ENCODE measurements at places on chromosomes 3 and 15. TPM values are rescaled to one million over a fixed set of nuclear protein-coding genes. Genes with fewer than 3 reads are reported as not detected.

GRCh38 chr3:11244121-11244677, 28.0 kb upstream of the ATG7 start:
- no peak for DNase-seq

DNA sequence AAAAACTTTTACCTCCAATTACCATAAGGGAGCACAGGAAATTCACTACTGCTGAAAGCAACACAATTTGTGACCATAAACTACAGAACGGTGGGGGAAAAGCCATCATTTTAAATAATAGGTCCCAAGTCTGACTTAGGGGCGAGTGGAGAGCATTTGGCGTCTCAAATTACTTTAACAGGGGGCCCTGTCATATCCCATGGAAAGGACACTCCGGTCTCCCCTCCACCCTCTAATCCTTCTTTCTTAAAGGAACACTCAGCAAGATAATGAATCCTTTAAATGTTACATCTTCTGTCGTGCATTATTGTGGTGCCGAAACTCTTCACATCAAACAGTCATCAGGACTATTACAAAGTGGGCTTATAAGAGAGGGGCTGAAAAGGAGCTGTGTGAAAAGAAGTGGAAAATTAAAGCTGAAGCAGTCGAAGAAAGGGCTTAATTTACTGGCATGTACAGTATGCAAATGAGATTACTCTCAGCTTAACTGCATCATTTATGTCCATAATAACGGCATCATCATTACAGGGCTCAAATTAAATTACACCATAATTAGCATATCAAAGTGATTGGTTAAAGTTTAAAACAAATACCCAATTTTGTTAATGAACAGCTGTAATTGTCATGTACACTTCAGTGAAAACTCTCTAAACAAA, 342.2 kb downstream of the FOXP1 start:
- no peak for DNase-seq

DNA sequence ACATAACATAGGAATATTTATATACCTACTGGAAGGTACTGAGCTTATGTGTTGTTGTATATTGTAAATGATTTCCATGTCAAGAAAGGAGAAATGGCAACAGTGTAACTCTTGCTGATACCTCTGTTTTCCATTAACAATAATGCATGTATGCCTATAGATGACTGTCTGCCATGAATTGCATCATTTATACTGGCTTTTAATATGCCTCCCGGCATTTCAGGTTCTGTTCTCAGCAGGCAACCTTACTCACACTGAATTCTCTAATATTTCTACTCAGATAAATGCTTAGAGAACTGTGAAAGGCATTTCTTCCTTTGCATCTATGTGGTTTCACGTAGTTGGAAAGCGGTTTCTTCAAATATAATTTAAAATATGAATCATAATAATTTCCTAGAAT, 41.8 kb downstream of the LEKR1 start:
- DNase-seq, result no peak

- no peak for DNase-seq
These were observed 3.3 kb downstream of the WDR49 start for GRCh38 chr3:167650459-167650858.

GRCh38 chr15:66253418-66254088, at the start of gene MEGF11:
Gene MEGF11, minus strand, starts transcription at chr15:66253750. Its CDS starts 125,347 bp downstream, at chr15:66128403.
- DNase-seq, result peak; percentile 6

DNA sequence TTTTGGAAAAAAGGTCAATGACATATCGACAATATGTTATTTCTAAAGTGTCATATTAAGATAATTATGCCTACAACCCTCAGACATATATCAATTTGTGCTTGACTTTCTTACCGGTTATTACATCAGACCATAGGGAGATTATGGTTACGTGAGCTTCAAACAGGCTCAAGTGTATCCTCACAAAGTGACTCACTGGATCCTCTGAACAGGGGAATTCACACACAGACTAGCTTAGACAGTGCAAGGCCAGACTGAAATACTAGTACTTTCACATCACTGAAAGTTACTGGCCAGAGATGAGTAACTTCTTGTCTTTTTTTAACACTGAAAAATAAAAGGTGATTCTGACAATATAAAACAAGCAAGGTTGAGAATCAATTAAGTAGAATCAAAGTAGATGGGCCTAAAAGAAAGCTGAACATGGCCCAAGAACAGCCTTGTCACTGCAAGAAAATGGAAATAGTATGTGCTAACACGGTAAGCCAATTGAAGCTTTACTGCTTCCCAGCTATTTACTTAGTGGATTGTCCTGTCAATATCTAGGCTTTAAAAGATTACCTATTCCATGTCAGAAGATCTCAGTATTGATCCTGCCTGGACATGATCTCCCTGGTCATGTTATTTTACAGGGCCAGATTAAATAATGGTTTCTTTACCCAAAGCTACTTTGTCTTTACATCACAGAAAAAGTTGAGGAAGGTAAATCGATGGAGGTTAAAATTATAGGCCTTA, 848.6 kb downstream of the ROBO1 start:
- DNase-seq, result peak; percentile 13

DNA sequence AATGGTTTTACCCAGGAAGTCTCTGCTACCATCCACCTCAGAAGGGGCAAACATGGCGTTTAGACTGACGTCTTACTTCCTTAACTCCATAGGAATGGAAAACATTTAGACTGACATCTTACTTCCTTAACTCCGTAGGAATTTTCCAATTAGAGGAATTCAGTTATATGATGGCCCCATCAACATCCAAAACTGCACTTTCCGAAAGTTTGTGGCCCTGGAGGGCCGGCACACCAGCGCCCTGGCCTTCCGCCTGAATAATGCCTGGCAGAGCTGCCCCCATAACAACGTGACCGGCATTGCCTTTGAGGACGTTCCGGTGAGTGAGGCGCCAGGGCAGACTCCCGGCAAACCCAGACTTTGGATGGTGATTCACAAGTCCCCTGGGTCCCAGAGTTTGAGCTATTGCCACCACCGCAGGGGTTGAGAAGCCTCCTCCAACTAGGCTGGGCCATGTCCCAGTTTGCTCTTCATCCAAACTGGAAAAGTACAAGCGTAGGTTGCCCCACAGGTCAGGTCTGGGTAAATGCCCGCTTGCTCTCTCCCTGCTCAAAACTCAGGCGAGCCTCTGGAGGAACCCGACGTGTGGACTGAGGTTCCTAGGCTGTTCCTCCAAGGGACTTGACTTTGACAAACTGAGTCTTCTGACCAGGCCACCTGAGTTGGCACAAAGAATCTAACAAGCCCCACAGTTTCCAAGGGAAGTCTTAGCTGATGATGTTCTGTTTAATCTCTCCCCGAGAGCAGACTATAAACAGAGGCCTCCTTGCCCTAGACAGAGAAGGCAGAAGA, 57.7 kb downstream of the MESD start:
- no peak for DNase-seq

GRCh38 chr15:90259524-90259923, 5.9 kb upstream of the NGRN start:
- no peak for DNase-seq

GRCh38 chr3:58528629-58529028, 8.4 kb downstream of the ACOX2 start:
- no peak for DNase-seq

DNA sequence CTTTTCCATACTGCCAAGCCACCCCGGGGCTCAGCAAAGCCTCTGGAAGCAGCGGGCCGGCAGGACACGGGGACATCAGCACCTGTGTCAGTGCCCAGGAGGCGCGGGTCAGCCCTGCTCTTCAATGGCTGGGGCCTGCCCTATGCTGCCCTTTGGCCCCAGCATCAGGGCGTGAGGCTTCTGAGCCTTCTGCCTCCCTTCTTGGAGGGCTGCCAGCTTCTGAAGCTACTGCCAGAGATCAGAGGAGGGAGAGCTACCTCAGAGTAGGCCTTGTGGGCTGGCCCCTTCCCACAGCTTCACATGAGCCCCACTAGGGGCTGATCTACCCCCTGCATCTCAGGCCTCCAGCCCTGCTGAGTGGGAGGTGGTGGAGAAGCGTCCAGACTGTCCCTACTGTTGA, 13.0 kb upstream of the TMEM115 start:
- no peak for DNase-seq

DNA sequence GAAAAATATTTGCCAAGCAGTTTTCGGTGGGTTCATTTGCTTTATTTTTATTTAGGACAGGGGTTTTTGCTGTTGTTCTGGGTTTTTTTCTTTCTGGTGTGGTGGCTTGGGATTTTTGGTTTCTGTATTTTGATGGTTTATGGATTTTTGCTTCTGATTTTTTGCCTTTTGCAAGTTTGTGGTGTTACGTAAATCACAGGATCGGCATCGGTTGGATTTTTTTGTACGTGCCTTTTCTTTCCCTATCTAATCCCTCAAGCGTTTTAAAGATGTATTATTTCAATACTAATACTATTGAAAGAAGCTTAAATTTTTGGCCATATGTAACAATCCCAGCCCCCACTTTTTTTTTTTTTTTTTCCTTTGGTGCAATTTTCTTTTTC, 782 bp upstream of the BCL6 start:
- no peak for DNase-seq

DNA sequence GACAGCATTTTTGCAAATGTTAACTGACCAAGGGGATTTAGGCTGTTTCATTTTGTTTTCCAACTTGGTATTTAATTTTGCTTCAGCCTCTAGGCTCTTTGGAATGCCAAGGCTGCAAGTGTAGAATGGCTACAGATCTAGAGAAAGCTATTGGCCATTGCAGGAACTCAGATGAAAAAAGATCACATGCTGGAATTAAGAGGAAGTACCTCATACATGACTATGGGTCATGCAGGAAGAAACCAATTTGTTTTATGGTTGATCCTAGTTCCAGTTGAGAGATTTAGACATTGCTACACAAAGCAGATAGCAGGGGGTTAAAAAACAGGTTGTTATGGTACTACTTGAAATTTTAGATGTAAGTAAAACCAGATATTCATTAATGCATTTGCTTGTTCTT, 12.7 kb upstream of the CLDN16 start:
- no peak for DNase-seq

- no peak for DNase-seq
These were observed 208.8 kb downstream of the STAG1 start for GRCh38 chr3:136543385-136543784.

DNA sequence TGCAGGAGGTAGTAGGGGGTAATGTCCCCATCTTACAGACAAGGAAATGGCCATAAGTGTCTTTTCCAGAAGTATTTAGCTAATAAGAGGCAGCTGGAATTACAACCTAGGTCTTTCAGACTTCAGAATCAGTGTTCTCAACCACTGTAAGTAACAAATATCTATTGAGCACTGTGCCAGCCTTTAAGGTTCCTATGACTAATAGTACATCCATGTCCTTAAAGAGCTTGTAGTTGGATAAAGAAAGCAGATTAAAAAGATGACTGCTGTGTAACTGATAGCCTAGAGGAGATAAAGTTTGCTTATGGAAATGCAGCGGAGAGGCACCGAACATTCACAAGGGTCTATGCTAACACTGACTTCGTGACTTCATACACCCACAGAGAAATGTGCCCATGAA, 136.0 kb downstream of the KCNMB2 start:
- DNase-seq, result no peak

DNA sequence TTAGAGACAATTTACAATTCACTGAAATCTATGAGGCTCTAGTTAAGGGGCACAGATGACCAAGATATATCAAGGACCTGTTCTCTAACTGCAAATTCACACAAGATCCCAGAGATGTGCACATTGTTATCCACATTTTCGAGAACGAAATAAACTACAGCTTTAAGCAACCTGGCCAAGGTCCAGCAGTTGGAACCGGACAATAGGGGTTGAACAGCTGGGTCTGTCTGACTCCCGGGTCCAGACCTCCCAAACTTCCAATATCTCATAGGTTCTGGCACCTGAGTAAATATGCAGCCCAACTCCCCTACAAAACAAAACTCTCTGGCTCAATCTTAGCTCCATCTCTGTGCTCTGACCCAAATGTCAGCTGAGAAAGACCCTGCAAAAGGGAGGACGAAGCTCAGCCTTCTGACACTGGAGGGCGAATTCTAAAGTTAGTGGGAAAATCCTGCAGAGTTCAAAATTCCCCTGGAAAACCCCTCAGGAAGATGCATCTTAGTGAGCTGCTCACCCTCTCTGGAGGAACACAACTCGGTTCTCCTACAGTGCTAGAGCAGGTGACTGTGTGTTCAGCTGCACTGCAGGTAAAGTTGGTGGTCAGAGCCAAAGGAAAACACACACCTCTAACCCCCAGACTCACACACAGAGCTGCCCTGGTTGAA, 14.2 kb upstream of the SPATA12 start:
- DNase-seq, result no peak

GRCh38 chr3:112734171-112734570, 93.2 kb upstream of the CCDC80 start:
- no peak for DNase-seq

GRCh38 chr3:136296960-136297359, 46.8 kb downstream of the PCCB start:
- DNase-seq, result no peak

DNA sequence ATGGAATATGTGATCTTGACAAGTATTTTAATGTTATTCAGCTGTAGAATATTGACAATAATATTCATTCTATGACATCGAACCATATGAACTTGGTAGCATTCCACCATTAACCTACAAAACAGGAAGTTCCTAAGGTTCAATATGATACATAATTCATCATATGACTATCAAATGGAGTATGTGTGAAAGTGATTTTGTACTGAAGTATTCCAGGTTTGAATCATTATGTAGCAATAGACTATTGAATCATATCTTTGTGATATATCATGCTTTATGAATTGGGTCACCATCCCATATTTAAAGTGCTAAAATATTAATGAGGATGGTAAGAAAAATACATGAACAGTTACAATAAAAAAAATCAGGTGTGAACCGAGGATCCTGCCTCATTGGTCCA, 95.1 kb downstream of the TP63 start:
- no peak for DNase-seq

- no peak for DNase-seq
These were observed 79.7 kb upstream of the MRPL3 start for GRCh38 chr3:131582438-131582837.

DNA sequence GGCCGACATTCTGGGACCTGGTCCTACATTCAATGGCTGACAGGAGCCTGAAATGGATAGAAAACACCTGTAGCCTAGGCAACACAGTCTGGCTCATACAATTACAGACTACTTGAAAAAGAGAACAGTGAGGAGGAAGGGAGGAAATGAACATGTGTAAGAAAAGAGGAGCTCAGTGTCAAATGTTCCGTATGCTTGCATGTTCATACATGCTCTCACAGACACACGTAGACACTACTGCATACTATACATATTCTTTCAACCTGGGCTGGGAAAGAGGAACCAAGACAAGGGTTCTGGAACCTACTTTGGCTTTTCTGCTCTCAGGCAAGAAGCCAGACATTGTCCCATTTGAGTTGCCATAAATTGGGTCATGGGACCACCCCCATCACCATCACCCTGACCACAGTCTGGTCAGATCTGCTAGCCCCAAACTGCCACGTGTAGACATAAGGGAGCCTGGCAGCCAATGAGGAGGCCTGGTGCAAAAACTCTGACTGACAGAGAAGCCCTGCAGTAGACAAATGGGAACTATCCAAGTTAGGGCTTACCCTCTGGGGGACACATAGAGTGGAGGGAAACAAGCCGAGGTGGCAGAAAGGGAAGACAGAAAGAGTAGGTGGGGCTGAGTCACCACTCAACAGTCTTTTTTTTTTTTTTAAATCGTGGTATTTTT, 310.0 kb downstream of the SHQ1 start:
- DNase-seq, result peak; percentile 42

The CIB2 gene
- total RNA-seq, result 1.6 TPM

The GP5 gene
- total RNA-seq, result 0.72 TPM

The HTR3E gene
- total RNA-seq, result not detected

The LDHAL6B gene
- total RNA-seq, result not detected

The MYO5C gene
- 1.9 TPM for total RNA-seq

The PROK2 gene
- total RNA-seq, result 0.34 TPM

The GRM7 gene
- total RNA-seq, result not detected

The GABRR3 gene
- not detected for total RNA-seq

The REC114 gene
- not detected for total RNA-seq

All from activated CD8-positive, alpha-beta T cell treated with anti-CD3 and anti-CD28 coated beads for 36 hours (primary cell).